Effector memory CD8-positive, alpha-beta T cell (primary cell): ENCODE measurements at places on chromosomes 4 and X.

DNA sequence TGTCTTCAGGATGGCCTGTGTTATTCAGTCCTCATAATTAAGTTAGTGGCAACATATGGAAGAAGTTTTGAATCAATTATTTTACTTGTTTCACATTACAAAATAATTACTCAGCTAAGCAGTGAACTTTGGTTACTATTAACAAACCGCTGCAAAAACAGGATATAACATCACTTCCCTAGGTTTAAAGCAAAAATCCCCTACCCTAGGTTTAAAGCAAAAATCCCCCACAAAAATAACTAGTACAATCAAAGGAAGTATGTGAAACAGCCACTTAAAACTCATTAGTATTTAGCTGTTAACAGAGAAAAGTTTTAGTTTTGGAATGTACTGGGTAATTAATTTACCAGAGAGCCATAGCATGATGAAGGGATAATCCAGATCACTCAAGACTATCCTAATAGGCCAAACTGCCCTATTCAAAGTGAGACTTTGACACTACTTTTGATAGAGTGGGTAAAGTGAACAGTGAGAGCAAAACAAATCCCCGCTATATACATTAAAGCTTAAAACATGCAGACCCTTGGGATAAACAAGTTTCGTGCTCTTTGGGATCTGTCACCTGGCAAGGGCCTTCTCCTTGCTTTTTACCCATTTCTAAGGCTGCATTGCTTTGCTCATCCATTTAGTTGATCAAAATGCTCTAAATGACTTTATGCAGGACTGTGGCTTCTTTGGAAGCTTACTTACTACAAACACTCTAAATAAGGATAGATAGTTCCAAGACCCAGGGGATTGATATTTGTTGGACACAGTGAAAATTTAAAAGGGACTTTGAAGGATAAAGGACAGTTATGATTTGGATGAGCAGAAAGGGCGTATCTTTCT, 36.4 kb upstream of the GPR174 start:
- no peak for DNase-seq
- H3K36me3 ChIP-seq: no peaks in the 10 kb centered on the region
- H3K4me1 ChIP-seq: peaks cover 11% of the 10 kb centered on the region
- no peaks in the 10 kb centered on the region for H3K27me3 ChIP-seq
- H3K27ac ChIP-seq: peak overlapping the region; percentile 97

DNA sequence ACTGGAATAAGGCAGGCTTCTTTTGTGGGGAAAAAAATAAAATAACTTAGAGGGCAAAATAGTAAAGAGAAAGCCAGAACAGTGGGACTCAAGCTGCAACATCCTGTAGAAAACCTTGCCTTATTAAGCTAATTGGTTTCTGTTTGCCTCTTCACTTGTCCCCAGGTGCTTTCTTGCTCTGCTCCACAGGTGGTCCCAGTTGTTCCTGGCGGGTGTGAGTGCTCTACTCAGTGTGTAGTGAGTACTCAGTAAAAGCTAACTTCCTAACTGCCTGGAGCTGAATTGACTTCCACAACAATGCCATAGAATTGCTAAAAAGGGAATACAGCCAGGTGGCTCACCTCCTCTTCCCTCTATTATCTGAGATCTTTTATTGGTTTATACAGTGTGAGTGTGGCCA, 930.2 kb downstream of the C4orf33 start:
- H3K4me1 ChIP-seq: no peaks in the 10 kb centered on the region
- H3K4me3 ChIP-seq: no peak overlapping the region
- H3K27ac ChIP-seq: no peak overlapping the region
- no peaks in the 10 kb centered on the region for H3K36me3 ChIP-seq
- no peak for DNase-seq
- H3K27me3 ChIP-seq: no peaks in the 10 kb centered on the region

DNA sequence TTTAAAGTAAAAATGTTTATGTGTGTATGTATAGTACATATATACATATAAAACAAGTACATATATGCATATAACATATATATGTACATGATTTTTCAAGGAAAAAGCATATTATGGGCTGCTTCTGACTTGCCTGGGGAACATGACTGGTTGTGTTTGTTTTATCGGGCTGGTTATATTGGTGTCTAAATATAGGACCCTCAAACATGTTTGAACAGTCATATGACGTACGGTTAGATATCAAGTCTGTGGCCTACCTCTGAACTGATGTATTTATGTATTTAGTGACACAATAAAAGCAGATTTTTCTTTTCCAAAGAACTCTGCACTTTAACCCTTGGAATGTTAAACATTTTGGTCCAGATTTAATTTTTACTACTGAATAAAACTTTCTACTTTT, 37.9 kb upstream of the ARSD start:
- no peaks in the 10 kb centered on the region for H3K4me1 ChIP-seq
- H3K4me3 ChIP-seq: no peak overlapping the region
- H3K27me3 ChIP-seq: peaks cover 7% of the 10 kb centered on the region
- peak overlapping the region; percentile 49 for H3K27ac ChIP-seq
- no peak for DNase-seq

DNA sequence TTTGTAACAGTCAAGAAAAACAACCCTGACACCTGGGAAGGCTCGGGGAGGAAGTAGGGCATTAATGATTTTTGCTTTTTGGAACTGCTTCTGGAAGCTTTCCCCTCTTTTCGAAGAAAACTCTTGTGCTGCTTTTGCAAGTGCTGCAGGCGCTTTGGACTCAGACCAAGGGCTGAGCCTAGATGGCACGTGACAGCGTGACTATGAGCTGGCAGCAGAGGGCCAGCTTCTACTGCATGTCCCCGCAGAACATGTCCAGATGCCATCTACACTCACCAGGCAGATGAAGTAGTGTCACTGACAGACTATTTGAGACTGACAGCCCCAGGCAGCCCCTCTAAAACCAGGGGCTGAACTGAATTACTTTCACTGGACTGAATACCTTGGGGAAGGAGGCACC, 6.2 kb downstream of the NR0B1 start:
- no peak for DNase-seq
- H3K27ac ChIP-seq: no peak overlapping the region
- H3K4me3 ChIP-seq: no peak overlapping the region
- no peaks in the 10 kb centered on the region for H3K36me3 ChIP-seq
- H3K27me3 ChIP-seq: no peaks in the 10 kb centered on the region
- H3K4me1 ChIP-seq: no peaks in the 10 kb centered on the region

GRCh38 chr4:48153791-48154550, 19.9 kb upstream of the TXK start:
- H3K27ac ChIP-seq: no peak overlapping the region
- no peak overlapping the region for H3K4me3 ChIP-seq
- DNase-seq: no peak
- peaks cover 2% of the 10 kb centered on the region for H3K36me3 ChIP-seq
- no peaks in the 10 kb centered on the region for H3K27me3 ChIP-seq

DNA sequence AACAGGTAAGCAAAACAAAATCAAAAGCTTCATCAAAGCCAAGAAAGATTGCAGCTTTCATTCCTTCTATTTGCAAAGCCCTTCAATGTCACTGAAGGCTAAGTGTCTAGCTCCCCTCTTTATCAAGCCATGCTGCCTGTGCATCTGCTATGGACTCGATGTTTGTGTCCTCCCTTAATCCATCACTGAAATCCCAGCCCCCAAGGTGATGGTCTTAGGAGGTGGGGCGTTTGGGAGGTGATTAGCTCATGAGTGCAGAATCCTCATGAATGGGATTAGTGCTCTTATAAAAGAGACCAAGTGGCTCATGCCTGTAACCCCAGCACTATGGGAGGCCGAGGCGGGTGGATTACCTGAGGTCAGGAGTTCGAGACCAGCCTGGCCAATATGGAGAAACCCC, 6.9 kb upstream of the TRIM2 start:
- H3K36me3 ChIP-seq: no peaks in the 10 kb centered on the region
- H3K4me3 ChIP-seq: no peak overlapping the region
- H3K27ac ChIP-seq: no peak overlapping the region
- DNase-seq: no peak
- no peaks in the 10 kb centered on the region for H3K4me1 ChIP-seq

DNA sequence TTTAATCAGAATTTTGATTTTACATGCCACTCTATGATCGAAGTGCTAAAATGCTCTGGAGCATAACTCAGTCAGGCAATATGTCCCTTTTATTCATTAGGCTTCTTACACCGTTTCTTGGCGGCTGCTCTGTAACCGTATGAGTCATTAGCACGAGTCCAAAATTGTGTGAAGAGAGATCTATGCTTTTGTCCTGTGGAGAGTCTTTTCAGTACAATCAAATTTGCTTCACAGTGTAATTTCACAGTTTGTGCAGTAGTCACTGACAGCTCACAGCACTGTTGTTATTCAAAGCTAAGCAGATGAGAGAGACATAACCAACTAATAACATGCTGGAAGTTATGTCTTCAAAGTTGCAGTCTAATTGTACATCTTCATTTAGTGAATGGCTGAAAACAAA, 167.8 kb downstream of the PCDH10 start:
- no peaks in the 10 kb centered on the region for H3K27me3 ChIP-seq
- H3K27ac ChIP-seq: no peak overlapping the region
- H3K36me3 ChIP-seq: no peaks in the 10 kb centered on the region
- no peaks in the 10 kb centered on the region for H3K4me1 ChIP-seq

DNA sequence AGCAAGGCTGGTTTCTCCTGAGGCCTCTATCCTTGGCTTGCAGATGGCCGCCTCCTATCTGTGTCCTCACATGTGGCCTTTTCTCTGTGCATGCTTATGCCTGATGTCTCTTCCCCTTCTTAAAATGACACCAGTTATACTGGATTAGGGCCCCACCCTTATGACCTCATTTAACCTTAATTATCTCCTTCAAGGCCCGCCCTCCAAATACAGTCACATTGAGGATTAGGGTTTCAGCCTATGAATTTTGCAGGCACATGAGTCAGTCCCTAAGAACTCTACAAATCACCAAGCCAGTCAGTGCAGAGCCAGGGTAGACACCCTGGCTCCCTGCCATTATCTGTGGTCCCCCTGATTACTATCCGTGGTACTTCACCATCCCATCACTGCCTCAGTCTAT, 51.6 kb downstream of the MAML3 start:
- H3K4me3 ChIP-seq: no peak overlapping the region
- H3K36me3 ChIP-seq: no peaks in the 10 kb centered on the region
- DNase-seq: no peak
- peaks cover 7% of the 10 kb centered on the region for H3K4me1 ChIP-seq
- no peaks in the 10 kb centered on the region for H3K27me3 ChIP-seq

DNA sequence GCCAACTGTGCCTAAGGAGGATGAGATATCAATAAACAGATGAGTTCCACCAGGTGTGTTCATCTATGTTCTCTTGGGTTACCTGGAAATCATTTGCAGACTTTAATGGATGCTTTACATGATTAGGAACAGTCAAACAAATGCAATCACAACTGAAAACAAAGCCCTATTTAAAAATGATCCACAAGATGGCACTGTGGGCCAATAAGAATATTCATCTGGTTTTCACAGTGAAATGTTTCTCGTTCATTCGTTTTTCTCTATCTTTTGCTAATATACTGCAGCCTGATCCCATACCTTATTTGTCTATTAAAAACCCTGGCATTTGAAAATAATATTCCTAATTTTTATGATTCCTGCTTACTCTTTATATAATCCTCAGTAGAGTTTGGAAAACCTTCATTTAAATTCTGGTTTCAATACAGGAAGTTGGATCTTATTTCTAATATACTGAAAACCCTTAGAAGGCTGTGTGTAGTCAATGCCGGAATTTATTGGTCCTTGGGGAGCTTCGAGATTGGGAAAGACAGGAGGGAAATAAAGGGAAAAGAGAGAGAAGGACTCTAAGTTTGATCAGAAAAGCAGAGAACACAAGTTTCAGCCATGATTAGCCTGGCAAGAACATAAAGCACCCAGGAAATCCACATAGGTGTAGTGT, 63.8 kb upstream of the TAPT1 start:
- H3K27me3 ChIP-seq: peaks cover 41% of the 10 kb centered on the region
- no peak for DNase-seq
- peaks cover 4% of the 10 kb centered on the region for H3K4me1 ChIP-seq
- H3K27ac ChIP-seq: no peak overlapping the region
- no peaks in the 10 kb centered on the region for H3K36me3 ChIP-seq

DNA sequence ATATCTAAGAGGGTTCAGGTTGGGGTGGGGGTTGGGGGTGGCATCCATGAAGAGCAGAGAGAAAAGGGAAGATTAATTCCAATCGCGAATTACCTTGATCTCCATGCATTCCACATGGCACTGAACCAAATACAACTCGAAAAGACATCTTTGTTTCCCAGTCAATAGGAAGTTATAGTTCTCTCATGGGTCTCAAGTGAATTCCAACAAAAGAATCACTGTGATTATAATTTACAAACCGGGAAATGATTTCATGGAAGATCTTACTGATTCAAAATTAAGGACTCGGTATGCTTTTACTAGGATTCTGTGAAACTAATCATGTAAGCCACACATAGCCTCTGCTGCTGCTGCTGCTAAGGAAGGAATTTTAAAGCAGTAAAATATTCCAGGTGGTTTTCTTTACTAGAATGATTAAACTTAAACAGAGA, 26.6 kb upstream of the AMELX start:
- no peak overlapping the region for H3K27ac ChIP-seq
- H3K4me3 ChIP-seq: no peak overlapping the region
- H3K4me1 ChIP-seq: no peaks in the 10 kb centered on the region
- DNase-seq: no peak
- no peaks in the 10 kb centered on the region for H3K36me3 ChIP-seq
- H3K27me3 ChIP-seq: no peaks in the 10 kb centered on the region

GRCh38 chr4:6840062-6840976, 57.8 kb downstream of the KIAA0232 start:
- no peak for DNase-seq
- H3K27me3 ChIP-seq: no peaks in the 10 kb centered on the region
- H3K4me1 ChIP-seq: peaks cover 7% of the 10 kb centered on the region
- peaks cover 37% of the 10 kb centered on the region for H3K36me3 ChIP-seq
- peak overlapping the region; percentile 15 for H3K27ac ChIP-seq
- H3K4me3 ChIP-seq: no peak overlapping the region

GRCh38 chrX:37348231-37348970, 763 bp upstream of the PRRG1 start:
- H3K4me3 ChIP-seq: peak overlapping the region; percentile 53
- no peaks in the 10 kb centered on the region for H3K4me1 ChIP-seq
- H3K27ac ChIP-seq: no peak overlapping the region
- no peaks in the 10 kb centered on the region for H3K36me3 ChIP-seq

GRCh38 chr4:151962138-151962823, 201.5 kb upstream of the GATB start:
- DNase-seq: no peak
- no peak overlapping the region for H3K27ac ChIP-seq
- no peak overlapping the region for H3K4me3 ChIP-seq

DNA sequence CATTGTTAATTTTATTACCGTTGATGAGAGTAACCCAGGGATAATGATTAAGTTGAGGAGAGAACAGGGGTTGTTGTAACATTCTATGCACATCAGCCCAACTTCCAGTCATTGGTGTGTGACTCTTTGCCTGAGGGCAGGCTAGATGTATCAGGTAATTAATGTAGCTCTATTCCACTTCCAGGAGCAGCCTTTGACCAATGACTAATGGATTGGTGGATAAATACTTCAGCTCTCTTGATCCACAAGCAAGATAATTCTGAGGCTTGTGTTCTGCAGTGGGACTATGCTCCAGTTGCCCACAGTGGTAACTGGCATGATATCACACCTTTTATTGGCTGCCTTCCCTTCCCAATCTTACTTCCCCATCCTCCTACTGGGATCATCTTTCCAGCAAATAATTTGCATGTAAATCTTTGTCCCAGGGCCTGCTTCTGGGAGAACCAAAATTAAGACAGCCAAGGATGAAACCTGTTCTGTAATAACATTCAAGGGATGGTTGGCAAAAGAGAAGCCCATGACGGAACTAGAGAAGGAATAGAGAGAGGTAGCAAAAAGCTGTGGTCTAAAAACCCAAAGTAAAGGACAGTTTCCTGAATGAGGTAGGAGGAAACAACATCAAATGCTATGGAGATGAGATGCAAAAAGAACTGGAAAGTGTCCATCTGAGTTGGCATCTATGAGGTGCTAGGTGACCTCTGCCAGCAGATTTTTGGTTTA, 241.4 kb upstream of the RPS6KA3 start:
- no peaks in the 10 kb centered on the region for H3K36me3 ChIP-seq
- H3K27me3 ChIP-seq: no peaks in the 10 kb centered on the region
- no peak for DNase-seq
- no peak overlapping the region for H3K27ac ChIP-seq
